Sigmoid colon (tissue), 7 donors: ENCODE measurements at places on chromosomes 2 and 18.

- DNase-seq: no peak
Observed at GRCh38 chr2:3458396-3459184, 60.7 kb downstream of the ADI1 start.

- no peak for DNase-seq
Observed at GRCh38 chr2:3251946-3252345, 125.7 kb downstream of the EIPR1 start.

GRCh38 chr2:96626553-96626942, 11.6 kb downstream of the KANSL3 start:
- DNase-seq: no peak

DNA sequence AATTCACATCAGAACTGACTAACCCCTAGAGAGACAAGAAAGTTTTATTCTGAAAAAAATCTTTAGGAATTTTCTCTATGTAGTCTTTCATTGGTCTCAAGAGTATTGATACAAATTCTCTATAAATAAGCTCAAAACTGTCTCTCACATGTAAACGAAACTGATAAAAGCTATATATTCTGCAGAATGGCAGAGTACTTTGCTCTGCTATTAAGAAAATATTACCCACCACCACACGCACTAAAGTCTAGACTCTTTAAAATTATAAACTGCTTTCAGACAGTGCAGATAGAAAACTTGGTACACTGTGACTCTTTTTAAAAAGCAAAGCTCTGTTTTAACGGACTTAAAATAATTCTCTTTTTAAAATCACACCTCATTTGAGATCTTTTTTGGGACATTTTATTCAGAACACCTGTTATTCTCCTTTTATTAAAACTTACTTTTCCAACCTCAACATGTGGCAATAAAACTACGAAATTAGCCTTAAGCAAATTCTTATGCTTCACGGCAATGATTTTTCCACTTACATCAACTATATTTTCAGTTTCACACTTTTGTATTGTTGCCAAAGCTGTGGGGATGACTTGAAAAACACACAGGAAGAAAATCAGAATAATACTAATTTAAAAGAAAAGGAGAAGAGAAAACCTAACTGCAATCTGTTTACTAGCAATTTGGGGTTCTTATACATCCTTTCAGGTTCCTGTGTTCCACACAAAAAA, 58.0 kb downstream of the CCDC88A start:
- no peak for DNase-seq

GRCh38 chr2:205733648-205734047, 51.3 kb downstream of the NRP2 start:
- no peak for DNase-seq

- no peak for DNase-seq
Observed at GRCh38 chr2:28768952-28769351, 17.3 kb downstream of the PPP1CB start.

GRCh38 chr2:150097901-150098531, 389.5 kb downstream of the RND3 start:
- DNase-seq: no peak

GRCh38 chr2:106299696-106300095, 105.6 kb upstream of the UXS1 start:
- no peak for DNase-seq

GRCh38 chr18:13514558-13514957, 211.8 kb downstream of the FAM210A start:
- no peak for DNase-seq

- DNase-seq: no peak
Observed at GRCh38 chr2:149651229-149651628, 63.7 kb upstream of the MMADHC start.

GRCh38 chr2:174344716-174345461, 10.1 kb downstream of the SP9 start:
- no peak for DNase-seq

GRCh38 chr2:230326453-230327417, at the start of gene SP140L:
SP140L (plus strand) TSS chr2:230327193; CDS start chr2:230327270, 77 bp downstream.
- peak; percentile 85 for DNase-seq

- no peak for DNase-seq
Observed at GRCh38 chr2:25853038-25853638, 25.1 kb downstream of the ASXL2 start.
